Stimulated activated CD4-positive, alpha-beta T cell treated with anti-CD3 and anti-CD28 coated beads, TNF-alpha, amount 100 ng/mL, for 24 hours (primary cell): ENCODE measurements at places on chromosomes 7 and 10.

DNA sequence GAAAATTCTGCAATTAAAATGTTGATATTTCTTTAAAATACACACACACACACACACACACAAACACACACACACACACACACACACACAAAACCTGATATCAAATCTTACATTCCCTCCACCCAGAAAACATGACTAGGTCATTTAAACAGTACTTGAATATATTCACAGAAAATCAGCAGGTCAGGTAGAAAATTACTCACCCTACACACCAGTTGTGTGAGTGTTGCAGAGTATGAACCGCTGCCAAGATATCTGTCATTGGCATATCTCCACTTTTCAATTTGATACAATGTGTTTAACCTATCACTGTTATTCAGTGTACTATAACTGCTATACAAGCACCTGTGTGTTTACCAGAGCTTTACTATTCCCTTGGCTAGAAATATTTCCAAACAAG, 283.6 kb upstream of the LRRTM3 start:
- no peak for DNase-seq

DNA sequence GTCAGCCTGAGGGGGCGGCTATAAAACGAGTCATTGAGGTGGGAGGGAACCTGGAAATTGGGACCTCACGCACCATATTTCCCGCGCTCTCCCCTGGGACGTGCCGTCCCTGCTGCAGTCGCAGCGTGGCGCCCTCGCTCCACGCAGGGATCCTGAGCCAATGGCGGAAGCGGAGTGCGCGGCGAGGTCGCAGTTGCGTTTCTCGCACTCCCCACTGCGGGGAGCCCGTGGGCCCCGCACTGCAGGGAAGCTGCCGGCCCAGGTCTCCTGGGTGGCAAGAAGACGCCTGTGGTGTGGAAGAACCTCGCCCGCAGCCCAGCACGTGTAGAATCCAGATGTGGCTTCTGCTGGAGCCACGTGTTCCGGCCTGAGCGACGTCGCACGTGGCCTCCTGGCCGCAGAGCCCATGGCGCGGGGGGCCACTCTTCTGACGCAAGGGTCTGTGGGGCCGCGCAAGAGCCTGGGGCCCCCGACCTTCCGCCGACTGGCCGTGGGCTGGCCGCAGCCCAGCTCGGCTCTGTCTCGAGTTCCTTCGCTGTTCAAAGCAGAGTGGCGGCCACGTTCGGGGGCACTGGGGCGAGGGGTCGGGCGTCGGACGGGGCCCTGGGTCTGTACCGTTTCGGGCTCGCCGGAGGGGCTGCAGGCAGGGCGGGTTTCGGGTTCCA, 26.4 kb downstream of the HIF1AN start:
- peak; percentile 65 for DNase-seq

- no peak for DNase-seq
These were observed 8.0 kb downstream of the HKDC1 start for GRCh38 chr10:69228151-69228550.

GRCh38 chr7:149791-150636, 42.4 kb upstream of the FAM20C start:
- DNase-seq = peak; percentile 11

DNA sequence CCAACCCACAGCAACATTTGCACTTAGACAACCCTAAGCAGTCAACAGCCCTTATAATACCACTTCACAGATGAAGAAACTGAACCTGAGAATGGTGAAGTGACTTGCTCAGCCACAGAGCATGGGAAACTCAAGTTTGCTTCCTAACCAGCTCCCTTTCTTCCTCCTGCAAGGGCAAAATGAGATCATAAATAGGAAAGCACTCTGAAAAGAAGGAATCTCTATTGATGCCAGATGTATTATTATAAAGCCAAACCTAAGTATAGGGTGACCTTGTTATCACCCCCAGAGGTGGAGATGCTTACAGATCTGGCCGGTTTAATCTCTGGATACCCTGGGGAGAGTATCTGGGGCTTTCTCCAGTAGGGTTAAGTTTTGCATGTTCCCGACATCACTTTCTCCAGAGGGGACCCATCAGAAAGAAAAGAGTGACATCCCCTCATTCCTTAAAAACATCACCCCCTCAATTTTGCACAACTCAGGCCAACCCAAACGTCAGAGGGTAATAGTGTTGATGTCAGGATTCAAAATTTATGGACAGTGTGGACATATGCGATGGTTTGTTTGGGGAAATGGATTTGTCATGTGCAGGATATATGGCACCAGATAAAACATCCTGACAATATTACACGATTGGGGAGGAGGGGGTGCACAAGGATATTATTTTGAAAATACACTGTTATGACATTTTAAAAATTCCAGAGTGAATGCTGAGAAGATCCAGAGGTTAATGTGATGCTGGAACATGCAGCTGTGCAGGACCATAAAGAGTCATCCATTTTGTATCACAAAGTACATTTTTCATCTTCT, 24.0 kb upstream of the XPNPEP1 start:
- no peak for DNase-seq

DNA sequence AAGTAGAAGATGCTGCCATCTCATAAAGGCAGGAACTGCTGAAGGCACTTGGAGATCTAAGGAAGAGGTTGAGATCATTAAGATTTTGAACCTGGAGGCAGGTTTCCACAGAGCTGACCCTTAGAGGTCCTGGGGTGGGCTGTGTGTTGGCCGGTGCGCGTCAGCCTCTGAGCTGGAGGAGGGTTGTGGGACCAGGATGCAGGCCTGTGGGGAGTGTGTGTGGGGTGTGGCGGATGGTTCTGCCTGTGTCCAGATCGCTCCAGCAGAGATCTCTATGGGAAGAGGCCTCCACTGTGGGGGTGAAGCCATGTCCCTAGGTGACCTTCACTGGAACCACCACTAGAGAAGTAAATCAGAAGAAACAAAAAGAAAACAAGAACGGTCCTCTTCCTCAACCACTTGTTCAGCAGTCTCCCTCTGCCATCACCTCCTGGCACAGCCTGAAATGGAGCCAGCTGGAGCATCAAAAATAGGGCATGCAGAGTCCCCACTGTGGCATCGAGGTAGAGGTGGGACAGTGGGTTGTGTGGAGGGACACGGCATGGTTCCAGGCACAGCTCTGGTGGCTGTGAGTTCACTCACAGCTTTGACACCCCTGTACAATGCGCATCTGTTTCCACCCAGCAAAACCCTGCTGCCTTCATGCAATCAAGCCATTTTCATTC, 453.8 kb downstream of the TCERG1L start:
- DNase-seq = no peak
